Cardiac septum (tissue), 1 donor: ENCODE measurements at places on chromosomes 3 and 15. TPM values are rescaled to one million over a fixed set of nuclear protein-coding genes. Genes with fewer than 3 reads are reported as not detected.

The PAK6 gene
- 2.6 TPM for total RNA-seq

The SHF gene
- total RNA-seq, result 4.2 TPM

The VIPR1 gene
- 0.89 TPM for total RNA-seq

The LTK gene
- total RNA-seq, result 0.65 TPM

The MST1R gene
- total RNA-seq, result 1.2 TPM

The GPR149 gene
- total RNA-seq, result not detected

The TRH gene
- total RNA-seq, result not detected

The TF gene
- 5.8 TPM for total RNA-seq
